Brain microvascular endothelial cell (primary cell): ENCODE measurements at places on chromosomes 5 and 9.

DNA sequence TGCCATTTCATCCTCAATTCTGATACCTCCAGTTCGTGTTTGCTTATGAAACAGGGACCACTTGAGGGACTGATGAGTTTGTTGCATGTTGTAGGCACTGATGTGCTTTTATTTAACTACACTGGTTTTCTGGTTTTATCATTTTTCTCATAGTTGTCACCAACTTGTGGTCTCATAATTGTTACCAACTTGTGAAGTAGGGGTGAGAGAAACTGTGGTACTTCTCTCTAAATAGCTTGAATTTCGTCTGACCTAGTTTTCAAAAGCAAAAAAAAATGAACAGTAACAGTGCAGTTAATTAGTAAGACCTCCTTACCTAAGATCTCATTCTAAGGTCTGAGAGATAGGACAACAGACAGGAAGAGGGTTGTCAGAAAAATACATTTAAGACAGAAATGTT, 78.0 kb downstream of the ANXA2R start:
- no peak for DNase-seq

DNA sequence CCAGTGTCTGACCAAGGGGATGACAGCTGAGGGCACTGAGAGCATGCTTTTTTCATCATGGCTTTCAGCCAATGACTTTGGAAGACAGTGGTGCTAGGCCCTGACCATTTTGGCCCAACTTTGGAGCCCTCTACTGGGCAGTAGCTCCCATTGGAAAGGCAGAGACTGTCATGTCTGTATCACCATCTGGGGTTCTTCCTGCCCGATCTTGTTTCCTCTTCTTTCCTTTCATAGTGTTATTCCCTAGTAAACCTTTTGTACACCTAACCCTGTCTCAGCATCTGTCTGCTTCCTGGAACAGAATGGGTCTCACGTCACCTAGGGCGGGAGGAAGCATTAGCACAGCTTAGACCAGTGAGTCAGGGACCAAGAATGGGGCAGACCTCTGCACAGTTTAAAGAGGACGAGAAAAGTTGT, 97.4 kb upstream of the MAST4 start:
- DNase-seq, result peak; percentile 8

DNA sequence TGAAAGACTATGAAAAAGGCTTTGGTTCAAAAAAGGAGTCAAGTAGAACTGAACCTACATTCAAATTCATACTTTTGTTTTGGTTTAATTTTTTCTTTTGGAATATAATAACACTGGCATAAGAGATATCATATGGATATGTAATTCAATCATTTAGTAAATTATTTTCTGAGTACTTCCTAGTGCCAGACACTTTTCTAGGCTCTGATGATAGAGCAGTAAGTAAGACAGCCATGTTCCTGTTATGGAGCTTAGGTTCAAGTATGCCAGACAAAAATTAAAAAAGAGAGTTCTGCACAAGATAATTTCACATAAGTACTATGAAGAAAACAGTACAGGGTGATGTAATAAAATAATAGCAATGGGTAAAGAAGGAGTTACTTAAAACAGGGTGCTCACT, 1074.0 kb downstream of the PTPRD start:
- no peak for DNase-seq

DNA sequence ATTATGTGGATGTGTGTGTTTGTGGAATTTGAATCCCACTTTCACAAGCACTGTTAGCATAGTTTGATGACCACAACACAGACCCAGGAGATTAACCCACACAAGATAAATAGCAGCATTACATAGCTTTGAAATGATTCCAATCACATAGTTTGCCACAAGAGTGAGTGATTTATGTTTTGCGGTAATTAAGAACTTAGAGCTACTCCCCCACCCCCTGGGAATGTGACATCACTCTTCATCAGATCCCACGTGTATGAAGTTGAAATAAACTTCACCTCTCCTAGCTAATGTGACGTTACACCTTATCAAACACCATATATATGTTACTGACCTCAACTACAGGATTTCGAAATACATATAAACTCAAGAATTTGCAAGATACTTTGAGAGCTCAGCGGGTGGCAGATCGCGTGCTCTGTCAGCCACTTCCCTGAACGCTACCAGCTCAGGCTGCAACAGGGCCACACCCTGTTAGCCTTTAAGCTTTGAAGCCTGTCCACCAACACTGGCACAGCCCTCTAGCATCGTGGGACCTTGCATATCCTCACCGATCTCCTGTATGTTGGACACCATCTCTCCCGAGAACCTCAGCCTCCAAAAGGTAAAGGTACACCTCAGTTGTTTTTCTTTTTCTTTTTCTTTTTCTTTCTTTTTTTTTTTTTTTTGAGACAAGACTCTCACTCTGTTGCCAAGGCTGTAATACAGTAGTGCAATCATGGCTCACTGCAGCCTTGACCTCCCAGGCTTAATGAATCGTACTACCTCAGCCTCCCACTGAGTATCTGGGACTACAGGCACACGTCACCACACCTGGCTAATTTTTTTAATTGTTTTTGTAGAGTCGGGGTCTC, 1.7 kb upstream of the AGTPBP1 start:
- DNase-seq, result peak; percentile 87

DNA sequence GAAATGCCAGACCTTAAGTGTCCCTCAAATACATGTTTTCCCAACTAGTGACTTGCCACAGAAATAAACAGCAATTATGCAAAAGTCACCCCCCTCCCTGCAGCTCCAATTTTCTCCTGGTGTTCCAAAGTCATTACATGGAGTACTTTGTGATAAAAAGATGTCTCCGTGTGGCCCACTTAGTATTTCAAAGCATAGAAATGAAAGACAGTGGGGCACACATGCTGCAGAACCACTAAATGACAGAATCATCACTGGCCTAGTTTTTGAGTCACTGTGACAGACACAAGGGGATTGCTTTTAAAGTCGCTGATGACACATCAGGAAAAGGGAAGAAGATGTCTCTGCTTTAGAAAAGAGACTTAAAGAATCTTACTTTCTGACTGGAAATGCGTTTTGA, 323.4 kb downstream of the PSAT1 start:
- DNase-seq, result no peak

GRCh38 chr5:62256161-62257019, 49.6 kb upstream of the KIF2A start:
- DNase-seq, result no peak

- DNase-seq, result no peak
Observed at GRCh38 chr5:35488791-35489190, 128.9 kb upstream of the SPEF2 start.

DNA sequence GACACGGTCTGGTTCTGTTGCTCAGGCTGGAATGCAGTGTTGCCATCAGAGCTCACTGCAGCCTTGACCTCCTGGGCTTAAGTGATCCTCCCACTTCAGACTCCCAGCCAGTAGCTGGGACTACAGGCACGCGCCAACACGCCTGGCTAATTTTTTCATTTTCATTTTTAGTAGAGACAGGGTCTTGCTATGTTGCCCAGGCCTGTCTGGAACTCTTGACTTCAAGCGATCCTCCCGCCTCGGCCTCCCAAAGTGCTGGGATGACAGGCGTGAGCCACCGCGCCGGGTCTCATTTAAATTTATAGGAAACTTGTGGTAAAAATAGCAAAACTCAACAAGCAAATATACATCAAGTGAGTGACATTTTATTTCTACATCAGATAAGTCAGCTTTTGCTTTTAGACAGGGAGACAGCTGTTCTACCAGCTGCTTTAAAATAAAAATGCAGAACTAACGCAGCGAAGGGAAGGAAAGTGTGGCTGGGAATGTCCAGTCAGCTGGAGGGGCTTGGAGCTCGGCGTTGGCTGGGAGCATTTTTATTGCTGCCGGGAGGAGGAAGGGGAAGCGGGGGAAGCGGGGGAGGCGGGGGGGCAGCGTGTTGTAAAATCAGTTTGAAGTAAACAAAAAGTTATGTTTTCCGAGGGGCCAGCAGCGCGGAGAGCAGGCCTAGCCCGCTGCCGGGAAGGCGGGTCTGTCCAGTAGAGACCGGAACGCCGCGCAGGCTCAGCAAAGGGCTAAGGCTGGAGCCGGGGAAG, 707 bp upstream of the ZFYVE16 start:
- DNase-seq, result peak; percentile 4

DNA sequence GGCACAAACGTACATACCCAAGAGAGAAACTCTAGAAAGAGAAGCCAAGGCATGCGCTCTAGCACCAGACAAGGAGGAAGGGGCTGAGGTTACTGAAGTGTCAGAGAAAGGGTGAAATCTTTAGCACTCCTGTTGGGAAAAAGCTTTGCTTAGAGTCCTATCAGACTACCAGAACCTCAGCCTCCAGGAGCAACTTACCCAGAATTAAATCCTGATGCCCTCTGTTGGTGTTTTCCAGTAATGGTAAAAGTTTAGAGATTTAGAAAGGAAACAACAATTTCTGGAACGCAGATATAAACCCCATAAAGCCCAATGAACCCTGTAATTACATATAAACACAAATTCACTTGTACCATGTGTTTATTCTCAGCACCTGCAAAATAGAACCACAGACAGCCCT, 33.2 kb upstream of the ASTN2 start:
- no peak for DNase-seq

DNA sequence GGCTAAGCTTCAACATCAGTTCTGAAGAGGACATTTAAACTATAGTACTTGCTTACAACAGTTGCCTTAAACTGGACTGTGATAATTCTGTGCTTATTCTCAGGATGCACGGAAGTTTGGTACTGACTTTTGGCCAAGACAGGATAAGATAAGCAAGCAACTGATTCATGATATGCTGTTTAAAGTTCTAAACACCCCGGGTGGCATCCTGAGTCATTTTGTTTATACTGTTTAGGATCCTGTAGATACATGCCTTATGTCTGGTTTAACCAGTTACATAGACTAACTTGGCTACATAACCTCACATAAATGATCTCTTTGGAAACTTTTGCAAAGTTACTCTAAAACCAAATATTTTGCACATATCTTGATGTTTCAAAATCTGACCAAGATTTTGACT, 95.9 kb downstream of the CDH9 start:
- DNase-seq, result peak; percentile 86

DNA sequence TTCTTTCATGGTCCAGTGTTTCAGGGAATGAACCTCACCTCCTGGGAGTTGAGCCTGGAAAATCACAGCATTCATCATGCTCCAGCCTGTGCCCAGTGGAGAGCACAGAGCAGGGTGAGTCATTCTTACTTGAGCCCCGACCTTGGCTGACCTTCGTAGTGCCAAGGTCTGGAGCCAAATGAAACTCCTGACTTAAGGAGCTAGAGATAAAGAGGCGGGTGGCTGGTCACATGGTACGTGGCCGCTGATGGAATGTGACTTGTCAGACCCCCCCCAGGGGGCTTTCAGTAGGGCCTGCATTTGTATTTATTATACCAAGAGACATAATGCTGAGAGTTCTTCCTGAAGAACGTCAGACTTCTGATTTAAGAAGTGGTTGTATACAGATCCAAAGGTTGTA, 15.0 kb upstream of the PIP5K1B start:
- no peak for DNase-seq

GRCh38 chr9:97441729-97442128, 29.8 kb downstream of the TDRD7 start:
- no peak for DNase-seq

- DNase-seq, result peak; percentile 43
Observed at GRCh38 chr5:134127376-134127861, 12.9 kb downstream of the TCF7 start.

DNA sequence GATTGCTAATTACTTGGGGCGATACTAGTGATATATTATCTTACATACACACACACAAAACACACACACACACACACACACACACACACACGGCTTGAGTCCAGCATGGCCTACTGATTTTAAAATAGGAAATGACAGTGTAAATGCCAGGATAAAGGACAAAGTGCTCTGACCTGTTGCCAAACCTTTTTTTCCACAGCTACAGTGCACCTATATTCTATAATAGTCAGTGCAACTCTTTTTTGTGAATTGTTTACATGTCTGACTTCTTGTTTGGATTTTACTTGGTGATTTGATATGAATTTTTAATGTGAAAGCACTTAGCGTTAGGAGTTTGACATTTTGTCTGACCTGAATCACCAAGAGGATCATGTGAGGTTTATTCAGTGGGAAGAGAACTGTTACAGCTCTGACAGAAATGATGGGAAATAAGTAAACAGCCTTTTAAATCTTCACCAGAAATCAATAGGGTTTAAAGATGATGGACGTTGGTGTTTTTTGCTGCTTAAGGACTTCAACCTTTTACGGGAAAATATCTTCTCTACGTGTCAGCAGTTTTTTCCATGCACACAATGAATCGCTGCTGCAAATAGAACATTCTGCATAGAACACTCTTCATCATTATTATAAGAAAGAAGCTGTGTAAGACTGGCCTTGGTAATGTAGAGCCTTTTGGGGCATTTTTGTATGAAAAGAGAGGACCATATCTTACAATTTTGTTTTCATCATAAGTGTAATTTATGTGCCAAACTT, 218.5 kb downstream of the RANBP17 start:
- no peak for DNase-seq

- no peak for DNase-seq
Observed at GRCh38 chr5:94830520-94830919, 212.1 kb downstream of the SLF1 start.

DNA sequence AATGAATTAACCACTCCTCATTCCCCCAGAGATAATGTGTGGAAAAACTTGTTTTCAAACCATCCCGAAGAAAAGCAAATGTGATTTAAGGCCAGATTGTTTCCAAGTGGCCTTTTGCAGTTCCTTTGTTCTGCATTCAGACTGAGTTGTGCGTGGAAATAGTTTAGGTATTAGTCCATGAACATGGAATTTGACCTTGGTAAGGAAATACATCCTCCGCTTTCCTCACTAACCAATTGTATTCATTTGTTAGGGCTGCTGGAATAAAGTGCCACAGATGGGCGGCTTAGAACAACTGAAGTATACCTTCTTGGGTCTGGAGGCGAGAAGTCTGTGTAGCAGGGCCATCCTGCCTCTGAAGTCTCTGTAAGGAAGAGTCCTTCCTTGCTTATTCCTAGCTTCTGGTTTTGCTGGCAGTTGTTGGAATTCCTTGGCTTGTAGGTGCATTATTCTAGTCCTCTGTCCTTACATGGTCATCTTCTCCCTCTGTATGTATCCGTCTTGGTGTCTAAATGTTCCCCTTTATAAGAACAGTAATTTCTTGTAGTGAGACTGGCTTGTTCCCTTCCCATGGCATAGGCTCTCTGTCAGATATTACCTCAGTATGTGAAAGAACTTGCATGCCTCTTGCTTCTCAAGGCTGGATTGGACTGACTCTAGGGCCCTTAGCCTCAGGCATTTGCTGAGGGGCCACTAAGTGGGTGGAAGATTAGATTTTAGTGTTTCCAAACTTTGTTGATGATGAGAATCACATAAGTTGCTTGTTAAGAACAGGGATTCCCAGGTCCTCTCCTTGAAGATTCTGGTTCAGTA, 53.9 kb downstream of the RAI14 start:
- DNase-seq, result peak; percentile 85

GRCh38 chr9:114685951-114686350, 4.0 kb upstream of the TEX48 start:
- no peak for DNase-seq

DNA sequence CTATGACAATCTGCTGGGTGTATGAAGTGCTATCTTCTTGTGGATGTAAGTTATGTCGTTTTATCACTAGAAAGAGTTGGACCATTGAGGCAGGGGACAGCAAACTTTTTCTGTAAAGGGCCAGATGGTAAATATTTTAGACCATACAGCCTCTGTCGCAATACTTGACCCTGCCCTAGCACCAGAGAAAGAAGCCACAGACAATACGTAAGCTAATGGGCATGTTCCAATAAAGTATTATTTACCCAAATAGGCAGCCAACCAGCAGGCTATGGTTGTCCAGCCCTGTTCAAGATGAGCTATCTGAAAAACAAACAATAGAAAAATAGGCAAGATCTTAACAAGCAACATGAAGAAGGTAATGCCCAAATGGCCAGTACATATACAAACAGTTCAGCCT, 36.4 kb downstream of the MTX3 start:
- DNase-seq, result no peak
